ENCODE measurements at places on chromosomes 3 and 15. TPM values are rescaled to one million over a fixed set of nuclear protein-coding genes. Genes with fewer than 3 reads are reported as not detected.
A peak's percentile ranks its signal among the peaks of the same experiment; 100 is the strongest.

GRCh38 chr15:67807141-67807540 lies 18.2 kb upstream of the SKOR1 start:
- no peak for DNase-seq
- no peaks in the 10 kb centered on the region for H3K27me3 ChIP-seq
- H3K4me1 ChIP-seq, result no peaks in the 10 kb centered on the region
- no peak overlapping the region for H3K27ac ChIP-seq
- no peaks in the 10 kb centered on the region for H3K36me3 ChIP-seq

GRCh38 chr3:169545606-169546005 lies 117.9 kb downstream of the MECOM start:
- DNase-seq, result no peak
- H3K4me3 ChIP-seq, result no peak overlapping the region
- H3K27me3 ChIP-seq, result peaks cover 5% of the 10 kb centered on the region
- no peak overlapping the region for H3K27ac ChIP-seq
- no peaks in the 10 kb centered on the region for H3K4me1 ChIP-seq

- H3K4me1 ChIP-seq, result peaks cover 13% of the 10 kb centered on the region
- no peak overlapping the region for H3K4me3 ChIP-seq
- DNase-seq, result peak; percentile 23
- peaks cover 48% of the 10 kb centered on the region for H3K27me3 ChIP-seq
These were observed 655.2 kb downstream of the RBMS3 start for GRCh38 chr3:29936054-29936453.

- no peak for DNase-seq
- no peaks in the 10 kb centered on the region for H3K36me3 ChIP-seq
- no peaks in the 10 kb centered on the region for H3K27me3 ChIP-seq
- no peak overlapping the region for H3K4me3 ChIP-seq
These were observed 59.7 kb downstream of the LMCD1 start for GRCh38 chr3:8561370-8561769.

DNA sequence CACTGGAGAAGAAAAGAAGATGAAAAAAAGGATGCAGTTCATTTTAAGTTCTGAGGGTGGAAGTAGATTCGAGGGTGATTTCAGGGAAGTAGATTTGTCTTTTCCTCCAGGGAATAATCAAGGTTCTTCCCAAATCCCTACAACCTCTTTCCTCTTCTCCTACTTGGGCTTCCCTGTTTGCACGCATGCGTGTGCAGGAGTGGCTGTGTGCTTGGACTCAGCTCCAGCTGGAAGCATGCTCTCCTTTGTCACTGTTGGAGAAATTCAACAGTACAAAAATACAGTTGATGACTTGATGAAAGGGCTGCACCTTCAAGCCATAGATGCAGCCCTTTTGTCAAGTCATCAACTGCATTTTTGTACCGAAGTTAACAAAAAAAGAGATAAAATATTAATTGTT lies 3.8 kb downstream of the OR5K2 start:
- DNase-seq, result no peak
- H3K27me3 ChIP-seq, result no peaks in the 10 kb centered on the region
- peaks cover 3% of the 10 kb centered on the region for H3K36me3 ChIP-seq
- H3K4me1 ChIP-seq, result peaks cover 17% of the 10 kb centered on the region
- H3K27ac ChIP-seq, result no peak overlapping the region

DNA sequence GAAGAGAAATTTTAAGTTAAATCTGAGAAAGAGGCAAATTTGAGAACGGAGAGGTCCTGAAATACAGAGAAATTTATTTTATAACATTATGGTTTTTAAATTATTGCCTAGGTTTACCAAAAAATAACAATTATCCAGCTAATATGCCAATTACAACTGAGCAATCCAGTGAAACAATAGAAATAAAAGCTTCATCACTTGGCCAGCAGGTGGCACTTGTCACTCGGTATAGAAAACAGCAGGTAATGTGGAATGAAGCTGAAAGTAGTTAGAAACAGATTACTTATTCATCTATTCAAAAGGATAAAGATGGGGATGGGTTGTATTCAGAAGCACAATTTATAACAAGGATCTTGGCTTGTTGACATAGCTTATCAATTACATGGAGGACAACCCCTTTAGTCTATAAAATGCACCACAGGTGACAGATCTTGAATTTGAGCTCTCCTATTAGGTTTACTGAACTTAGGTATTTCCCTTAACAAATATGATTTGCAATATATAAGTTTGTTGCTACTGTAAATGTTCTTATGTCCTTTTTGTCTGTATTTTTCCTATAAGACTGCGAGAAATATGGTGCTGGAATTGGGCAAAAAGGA lies 70.1 kb upstream of the GUCA1C start:
- no peaks in the 10 kb centered on the region for H3K36me3 ChIP-seq
- peak; percentile 15 for DNase-seq
- H3K27me3 ChIP-seq, result peaks cover 7% of the 10 kb centered on the region
- H3K4me1 ChIP-seq, result no peaks in the 10 kb centered on the region
- H3K27ac ChIP-seq, result no peak overlapping the region
- no peak overlapping the region for H3K4me3 ChIP-seq

DNA sequence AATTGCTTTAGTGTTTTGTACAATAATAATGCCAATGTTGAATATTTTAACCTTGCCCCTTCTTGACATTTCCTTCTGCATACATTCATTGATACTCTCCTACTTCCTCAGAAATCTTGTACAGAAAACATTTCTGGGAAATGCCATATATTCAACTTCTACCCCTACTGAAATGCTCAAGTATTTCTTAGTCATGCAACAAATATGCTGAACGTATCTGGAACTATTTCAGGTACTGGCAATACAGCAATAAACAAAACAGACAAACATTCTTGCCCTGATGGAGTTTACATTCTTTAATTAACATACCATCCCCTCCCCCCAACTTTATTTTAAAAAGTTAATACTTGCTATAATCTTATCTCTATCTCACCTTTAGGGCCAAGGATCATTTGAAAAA lies 147.2 kb downstream of the STAG1 start:
- peaks cover 4% of the 10 kb centered on the region for H3K4me1 ChIP-seq
- H3K36me3 ChIP-seq, result peaks cover 11% of the 10 kb centered on the region
- DNase-seq, result no peak
- no peak overlapping the region for H3K4me3 ChIP-seq

DNA sequence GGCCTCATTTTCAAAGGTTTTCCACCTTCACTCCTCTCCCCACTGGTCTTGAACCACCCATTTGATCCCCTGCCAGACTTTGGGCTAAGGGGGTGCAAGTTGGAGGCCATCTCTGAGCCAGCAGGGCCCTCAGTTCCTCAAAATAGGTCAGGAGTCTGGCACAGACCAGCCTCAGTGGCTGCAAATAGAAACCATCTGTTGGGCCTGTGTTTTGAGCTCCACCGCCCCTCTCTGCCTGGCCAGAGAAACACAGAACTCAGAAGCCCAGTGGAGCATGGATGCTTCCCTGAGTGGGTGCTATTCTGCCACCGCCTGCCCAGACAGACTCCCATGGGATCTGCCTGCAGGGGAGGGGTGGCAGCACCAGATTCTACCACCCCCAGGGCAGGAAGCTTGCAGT lies 56.3 kb downstream of the CORO2B start:
- no peaks in the 10 kb centered on the region for H3K36me3 ChIP-seq
- H3K4me3 ChIP-seq, result no peak overlapping the region
- H3K27ac ChIP-seq, result no peak overlapping the region
- DNase-seq, result no peak
- H3K27me3 ChIP-seq, result no peaks in the 10 kb centered on the region

DNA sequence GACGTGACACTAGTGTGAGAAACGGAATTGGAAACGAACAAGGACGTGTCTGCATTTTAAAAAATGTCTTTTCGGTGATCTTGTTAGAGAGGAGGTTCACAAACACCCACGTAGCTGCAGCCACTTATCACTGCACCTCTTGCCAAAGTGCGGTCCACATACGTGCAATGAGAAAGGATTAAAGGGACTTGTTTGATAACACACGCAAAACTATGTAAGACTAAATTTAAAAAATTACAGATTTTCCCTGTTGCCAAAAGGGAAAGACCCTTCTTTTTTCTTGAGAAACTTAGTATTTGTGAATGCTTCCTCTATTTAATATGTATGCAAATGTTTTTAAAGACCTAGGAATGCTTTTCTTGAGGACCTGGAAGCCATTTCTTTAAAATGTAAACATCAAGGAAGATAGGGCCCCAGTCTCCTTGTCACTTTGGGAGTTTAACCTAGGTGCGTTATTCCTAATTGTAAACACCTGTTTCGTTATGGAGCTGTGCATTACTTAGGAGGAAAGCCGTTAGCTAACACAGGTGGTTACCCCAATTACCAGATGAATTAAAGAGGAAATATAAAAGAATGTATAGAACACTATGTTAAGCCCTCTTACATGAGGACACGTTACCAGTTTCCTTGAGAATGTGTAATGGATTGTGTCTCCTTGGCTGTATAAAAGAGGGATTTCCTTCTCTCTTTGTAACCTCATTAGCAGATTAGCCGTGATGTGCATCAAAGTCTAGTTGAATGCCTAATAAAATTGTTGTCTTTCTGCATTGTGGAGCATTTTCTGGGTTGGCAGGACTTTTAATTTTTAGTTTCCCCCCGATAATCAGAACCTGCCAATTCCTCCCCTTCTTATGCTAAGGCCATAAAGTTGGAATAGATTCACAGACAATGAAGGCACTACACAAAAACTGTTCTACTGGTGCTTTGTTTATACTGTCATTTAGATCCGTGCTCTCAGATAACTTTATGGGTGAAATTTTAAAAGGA lies 1.0 kb downstream of the LEKR1 start:
- peak overlapping the region; percentile 80 for H3K4me3 ChIP-seq
- no peaks in the 10 kb centered on the region for H3K27me3 ChIP-seq
- no peak for DNase-seq
- no peaks in the 10 kb centered on the region for H3K36me3 ChIP-seq
- peak overlapping the region; percentile 94 for H3K27ac ChIP-seq
- peaks cover 32% of the 10 kb centered on the region for H3K4me1 ChIP-seq

Gene SPATA12
- not detected for total RNA-seq

Gene NIT2
- total RNA-seq, result 39.9 TPM

Gene TMEM43
- 39.9 TPM for total RNA-seq

Gene ANKRD34C
- total RNA-seq, result not detected

All from activated T-cell treated with anti-CD3 and anti-CD28 coated beads, Interleukin-2, amount 50 U/mL, for 72 hours (primary cell).